ENCODE measurements at places on chromosomes 13 and 19.
A peak's percentile ranks its signal among the peaks of the same experiment; 100 is the strongest.

GRCh38 chr13:89803839-89804238 is 1543.6 kb upstream of the MIR17HG start:
- DNase-seq: no peak

- DNase-seq: no peak
Observed at GRCh38 chr19:49581007-49581508, at the start of gene PRRG2. Gene PRRG2, plus strand, starts transcription at chr19:49581316. Its CDS starts 1,904 bp downstream, at chr19:49583220.

DNA sequence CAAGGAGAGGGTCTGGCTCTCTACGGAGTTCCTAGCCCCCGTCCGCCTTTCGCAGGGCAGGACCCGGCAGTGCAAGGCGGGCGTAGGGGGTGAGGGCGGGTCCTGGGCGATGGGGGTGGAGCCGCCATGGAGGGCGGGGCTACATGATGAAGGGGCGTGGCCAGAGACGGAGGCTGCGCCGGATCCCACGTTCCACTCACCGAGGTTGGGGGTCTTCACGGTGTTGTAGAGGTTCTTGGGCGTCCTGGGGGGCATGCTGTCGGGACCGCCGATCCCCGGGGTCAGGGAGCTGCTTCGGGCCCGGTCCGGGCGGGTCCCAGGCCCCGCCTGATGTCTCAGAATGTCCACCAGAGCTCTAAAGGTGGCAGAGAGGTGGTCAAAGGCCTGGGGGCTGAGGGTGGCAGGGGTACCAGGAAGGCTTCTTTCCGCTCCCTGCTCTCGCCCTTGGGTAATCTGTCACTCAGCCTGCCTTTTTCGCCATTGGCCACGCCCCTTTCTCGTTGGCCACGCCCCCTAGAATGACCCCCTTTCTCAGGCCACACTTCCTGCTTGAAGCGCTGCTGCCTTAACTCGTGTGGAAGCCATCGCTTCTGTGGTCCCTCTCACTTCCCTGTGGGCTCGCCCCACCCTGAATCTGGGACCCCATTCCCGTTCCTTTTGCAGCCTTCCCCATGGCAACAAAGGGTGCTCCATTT is 2.5 kb downstream of the SHISA7 start:
- peak; percentile 25 for DNase-seq

GRCh38 chr19:3075605-3076431 is 13.5 kb upstream of the TLE5 start:
- DNase-seq: peak; percentile 30

DNA sequence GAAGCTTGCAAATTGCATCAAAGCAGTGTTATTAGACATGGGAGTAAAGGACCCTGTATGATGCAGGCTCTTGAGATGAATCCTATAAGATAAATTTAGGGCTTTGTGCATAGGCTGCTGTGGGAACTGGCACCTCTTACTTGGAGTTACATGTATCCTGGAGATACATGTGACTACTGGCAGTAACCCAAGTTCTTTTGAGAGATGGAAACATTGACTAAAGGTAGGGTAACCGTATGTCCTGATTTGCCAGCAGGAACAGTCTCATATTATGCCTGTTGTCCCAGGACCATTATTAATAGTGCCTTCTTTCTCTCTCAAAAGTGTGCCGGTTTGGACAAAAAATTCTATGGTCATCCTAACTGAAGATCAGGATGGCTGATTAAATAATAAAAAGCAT is 195.4 kb downstream of the LACC1 start:
- DNase-seq: no peak

GRCh38 chr19:19774354-19775033 is 41.6 kb upstream of the ZNF14 start:
- no peak for DNase-seq

DNA sequence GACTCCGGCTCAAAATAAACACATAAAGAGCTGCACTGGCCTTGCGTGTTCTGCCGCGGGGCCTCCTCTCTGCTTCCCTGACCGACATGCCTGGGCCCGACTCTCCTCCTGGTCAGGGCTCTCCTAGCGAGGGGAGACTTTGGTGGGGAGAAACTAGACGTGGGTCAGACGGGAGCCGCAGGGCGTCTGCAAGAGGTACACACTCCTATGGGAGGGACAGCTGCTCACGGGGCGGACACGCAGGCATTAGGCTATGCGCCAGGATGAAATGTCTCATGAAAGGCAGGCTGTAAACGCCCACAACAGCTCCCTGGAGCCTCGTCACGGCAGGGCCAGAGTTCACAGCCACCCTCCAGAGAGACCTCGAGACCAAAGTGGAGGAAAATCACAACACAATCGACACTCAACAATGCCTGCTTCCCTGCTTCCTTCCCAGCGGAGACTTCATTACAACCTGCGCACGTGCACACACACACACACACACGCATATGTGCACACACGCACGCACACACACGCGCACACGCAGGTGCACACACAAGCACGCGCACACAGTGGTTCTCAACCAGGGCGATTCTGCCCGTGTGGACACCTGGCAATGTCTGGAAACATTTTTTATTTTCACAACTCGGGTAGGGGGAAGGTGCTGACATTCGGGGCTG is 5.8 kb downstream of the SLC39A3 start:
- DNase-seq: no peak

GRCh38 chr13:107067381-107067780 is 499.4 kb upstream of the ARGLU1 start:
- DNase-seq: no peak

GRCh38 chr19:1811942-1812425 is at the start of gene ATP8B3:
Gene ATP8B3, minus strand, starts transcription at chr19:1812276. Its CDS starts 540 bp downstream, at chr19:1811736.
- DNase-seq: no peak

DNA sequence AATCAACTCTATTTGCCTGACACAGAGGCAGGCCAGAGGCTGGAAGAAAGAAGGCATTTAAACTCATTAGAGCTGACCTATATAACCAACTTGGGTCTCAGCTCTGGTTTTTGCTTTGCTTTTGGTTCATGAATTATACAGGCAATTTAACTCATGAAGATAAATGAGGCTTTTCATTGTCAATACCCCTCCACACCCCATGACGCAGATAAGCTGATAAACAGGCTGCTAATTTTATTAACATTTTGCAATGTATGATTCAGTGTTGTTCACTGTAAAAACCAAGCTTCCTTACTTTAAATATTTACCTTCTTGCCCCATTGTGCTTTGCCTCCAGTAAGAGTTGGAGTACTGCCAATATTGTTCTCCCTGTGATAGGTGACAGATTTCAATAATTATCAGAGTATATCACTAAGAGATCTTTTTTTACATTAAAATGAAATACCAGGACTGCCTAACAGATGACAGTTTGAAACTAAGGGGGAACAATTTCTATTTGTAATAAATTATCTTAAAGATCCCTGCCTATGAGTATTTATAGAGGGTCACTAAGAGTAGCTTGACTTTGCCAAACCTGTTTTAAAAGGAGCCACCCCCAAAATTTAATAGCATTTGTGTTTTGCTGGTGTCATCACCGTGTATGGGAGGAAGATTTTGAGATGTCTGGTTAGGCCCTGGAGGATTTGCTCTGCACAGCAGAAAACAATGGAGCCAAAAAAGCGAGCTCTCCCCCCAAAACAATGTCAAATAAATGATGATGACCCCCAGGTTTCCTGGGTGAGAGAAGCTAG is 472.7 kb upstream of the NBEA start:
- no peak for DNase-seq

- no peak for DNase-seq
Observed at GRCh38 chr19:46731007-46731501, 14.1 kb upstream of the PRKD2 start.

DNA sequence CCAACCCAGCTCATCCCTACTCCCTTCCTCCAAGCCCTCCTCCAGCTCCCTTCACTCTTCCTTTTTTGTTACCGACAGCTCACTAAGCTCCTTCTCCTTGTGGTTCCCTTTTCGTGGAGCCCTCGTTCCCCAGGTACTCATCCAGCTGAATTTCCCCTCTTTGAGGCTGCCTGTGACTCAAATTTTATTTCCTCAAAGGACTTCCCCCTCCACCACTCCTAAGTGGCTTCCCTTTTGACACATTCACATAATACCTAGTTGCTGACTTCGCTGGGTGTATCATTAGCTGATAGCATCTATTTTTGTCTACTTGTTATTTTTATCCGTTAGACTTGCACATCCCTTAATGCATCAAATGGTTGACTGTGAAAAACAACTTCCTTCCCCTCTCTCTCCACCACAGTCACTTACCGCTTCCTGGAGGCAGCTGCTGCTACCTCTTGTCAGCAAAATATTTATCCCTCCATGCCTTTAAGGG is 14.5 kb downstream of the FFAR2 start:
- DNase-seq: no peak

DNA sequence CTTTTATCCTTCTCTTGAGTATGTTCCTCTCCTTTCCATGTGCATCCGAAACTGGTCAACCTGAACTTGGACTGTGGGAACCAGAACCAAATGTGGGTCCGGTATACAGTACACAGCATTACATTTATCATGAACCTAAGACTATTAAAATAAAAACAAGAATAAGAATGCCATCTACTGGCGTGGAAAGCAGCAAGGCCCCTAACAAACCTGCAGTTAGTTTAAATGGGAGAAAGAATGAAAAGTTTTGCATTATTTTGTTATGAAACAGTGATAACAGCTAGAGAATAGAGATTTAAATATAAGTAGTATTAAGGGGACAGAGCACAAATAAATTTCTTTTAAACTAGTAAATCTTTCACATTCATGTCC is 159.5 kb downstream of the RBM26 start:
- no peak for DNase-seq

GRCh38 chr13:48265217-48265815 is 32.3 kb downstream of the ITM2B start:
- no peak for DNase-seq

GRCh38 chr13:114062754-114063153 is 69.7 kb downstream of the RASA3 start:
- no peak for DNase-seq

DNA sequence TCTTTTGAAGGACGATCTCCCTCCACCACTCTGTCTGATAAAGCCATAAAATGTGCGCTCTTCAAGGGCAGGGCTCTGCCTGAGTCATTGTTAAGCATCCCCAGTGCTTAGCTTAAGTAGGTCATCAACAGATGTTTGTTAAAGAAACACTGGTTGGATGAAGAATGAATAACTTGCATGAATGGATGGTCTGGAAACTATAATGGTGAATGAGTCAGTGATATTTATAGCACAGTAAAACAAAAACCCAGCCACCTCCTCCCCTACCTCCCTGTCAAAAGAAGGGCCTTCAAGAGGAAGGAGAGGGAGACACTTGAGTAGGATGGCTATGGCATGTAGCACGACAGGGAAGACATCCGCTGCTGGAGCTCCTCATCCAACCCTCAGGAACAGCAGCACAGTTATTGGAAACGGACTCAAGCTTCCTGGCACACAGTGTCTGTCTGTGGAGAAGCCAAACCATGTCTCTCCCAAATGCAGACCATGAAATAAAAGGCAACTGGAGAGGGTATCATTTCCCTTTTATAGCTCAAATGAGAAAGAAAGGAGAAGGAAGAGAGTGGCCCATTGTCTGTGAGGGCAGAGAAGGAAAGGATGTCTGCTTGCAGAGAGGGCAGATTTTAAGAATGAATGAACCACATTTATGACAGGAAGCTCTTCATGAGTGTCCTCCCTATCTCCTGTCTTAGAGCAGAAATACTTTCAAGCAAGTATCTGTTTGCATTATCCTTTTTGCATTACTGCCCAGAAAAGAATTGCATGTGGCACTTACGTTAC is 183.5 kb upstream of the UBL3 start:
- DNase-seq: no peak

DNA sequence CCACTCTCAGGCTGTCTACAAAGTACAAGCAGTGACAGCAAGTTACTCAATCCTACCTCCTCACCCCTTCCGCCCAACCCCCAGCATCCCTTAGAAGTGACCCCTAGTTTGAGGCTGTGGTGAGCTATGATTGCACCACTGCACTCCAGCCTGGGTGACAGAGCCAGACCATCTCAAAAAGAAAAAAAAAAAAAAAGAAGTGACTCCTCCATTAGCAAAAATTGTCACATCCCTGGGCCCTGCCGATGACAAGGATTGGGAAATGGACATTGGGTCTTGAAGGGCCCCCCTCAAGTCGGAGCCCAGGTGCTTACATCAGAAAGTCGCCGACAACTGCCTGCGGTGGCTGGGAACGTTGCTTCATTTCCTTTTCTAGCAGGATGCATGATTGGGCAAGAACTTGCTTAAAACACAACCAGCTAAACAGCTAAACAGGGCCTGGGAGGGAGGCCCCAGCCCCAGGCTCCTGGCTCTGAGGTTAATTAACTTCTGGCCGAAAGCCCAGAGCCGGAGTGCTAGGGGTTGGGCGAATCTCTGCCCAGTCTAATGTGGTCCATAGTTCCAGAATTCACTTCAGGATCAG is 15.3 kb downstream of the RAB3D start:
- DNase-seq: peak; percentile 56

GRCh38 chr13:76826527-76826926 is 59.7 kb downstream of the KCTD12 start:
- no peak for DNase-seq

DNA sequence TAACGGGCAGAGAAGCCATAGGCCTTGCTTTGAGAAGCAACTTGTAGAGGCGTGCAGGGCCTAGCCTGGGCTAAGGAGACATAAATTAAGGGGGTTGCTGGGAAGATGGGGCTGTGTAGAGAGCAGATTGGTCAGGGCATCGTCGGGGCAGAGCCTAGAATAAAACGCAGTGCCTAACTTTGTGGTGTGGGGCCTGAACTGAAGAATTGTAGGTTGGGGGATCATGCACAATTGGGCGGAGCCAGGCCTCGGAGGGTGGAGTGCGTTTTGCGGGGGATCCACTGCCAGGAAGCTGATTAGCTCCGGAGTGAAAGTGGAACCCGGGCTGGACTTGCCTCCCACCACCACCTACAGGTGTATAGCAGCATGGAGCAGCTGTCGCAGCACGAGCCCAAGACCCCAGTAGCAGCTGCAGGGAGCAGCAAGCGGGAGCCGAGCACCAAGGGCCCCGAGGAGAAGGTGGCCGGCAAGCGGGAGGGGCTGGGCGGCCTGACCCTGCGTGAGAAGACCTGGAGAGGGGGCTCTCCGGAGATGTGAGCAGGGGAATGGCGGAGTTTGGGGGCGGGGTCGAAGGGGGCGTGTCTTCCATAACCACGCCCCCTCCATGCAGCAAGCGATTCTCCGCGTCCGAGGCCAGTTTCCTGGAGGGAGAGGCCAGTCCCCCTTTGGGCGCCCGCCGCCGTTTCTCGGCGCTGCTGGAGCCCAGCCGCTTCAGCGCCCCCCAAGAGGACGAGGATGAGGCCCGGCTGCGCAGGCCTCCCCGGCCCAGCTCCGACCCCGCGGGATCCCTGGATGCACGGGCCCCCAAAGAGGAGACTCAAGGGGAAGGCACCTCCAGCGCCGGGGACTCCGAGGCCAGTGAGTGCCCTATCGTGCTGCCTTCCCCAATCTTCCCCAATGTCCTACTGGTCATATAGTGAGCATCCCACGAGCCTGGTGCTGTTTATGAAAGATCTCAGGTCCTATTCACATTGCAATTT is 13.8 kb downstream of the DNASE2 start:
- peak; percentile 60 for DNase-seq

DNA sequence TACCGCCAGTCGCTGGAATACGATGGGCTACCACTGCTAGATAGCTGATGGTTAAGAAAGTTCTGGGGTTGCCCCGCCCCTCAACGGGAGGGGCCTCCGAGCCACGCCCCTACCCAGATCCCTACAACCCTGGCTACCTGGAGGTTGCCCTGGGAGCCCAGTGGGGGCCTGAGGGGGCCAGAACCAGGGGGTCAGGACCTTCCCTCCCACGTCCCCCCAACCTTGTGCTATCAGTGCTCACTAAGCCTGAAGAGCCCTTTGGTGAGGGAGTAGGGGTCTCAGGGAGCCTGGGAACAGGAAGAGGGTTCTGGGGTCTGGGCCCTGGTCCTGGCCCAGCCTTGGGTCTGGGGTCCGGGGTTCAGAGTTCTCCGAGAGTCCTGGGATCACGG is 8.9 kb downstream of the OCEL1 start:
- DNase-seq: peak; percentile 39
